ENCODE measurements at places on chromosomes 2 and 18.

DNA sequence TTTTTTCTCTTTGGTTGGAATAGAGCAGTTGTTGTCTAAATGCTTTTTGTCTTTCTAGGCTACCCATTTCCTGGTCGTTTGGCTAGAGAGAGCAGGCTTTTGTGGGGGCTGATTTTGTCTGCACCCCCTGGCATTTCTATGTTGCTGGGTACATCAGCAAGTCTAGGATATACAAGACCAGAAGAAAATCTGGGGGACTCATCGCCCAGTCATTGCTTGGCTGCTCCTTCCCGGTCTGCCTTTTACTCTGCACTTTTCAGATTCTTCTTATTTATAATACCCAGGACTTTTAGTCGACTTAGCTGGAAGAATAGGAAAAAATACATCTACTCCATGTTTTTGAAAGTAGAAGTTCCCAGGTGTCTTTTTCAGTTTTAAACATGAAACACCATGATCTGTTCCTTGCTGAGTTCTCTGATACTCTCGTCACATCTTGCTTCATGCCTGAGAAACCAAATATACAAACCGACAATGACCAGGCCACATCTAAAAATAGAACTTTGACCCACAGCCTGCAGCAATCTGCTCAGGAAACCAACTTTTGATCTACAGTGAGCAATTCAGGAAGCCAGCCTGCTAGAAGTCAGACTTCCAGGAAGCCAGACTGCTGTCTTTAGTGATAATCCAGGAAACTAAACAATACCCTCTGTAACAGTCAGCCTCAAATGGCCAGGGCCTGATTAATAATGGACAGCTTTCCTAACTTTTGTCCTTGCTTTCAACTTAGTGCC is 163.8 kb upstream of the MEX3C start:
- DNase-seq, result no peak

DNA sequence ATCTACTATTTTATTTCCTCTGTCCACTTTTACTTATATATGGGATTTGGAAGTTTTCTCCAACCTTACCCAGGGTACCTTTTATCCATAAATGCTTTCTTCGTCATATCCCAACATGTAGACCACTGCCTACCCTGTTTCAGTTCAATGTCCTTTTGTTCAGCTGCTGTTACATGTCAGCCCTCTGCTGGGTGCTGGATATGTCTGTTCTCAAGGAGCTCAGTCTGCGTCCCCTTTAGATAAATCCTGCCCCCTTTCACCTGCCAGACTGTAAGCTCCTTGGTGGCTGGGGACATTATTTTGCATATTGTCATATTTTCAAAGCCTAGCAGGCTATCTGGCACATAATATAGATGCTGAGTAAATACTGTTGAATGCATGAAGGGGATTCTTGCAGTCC is 53.2 kb downstream of the NEMP2 start:
- DNase-seq, result no peak

DNA sequence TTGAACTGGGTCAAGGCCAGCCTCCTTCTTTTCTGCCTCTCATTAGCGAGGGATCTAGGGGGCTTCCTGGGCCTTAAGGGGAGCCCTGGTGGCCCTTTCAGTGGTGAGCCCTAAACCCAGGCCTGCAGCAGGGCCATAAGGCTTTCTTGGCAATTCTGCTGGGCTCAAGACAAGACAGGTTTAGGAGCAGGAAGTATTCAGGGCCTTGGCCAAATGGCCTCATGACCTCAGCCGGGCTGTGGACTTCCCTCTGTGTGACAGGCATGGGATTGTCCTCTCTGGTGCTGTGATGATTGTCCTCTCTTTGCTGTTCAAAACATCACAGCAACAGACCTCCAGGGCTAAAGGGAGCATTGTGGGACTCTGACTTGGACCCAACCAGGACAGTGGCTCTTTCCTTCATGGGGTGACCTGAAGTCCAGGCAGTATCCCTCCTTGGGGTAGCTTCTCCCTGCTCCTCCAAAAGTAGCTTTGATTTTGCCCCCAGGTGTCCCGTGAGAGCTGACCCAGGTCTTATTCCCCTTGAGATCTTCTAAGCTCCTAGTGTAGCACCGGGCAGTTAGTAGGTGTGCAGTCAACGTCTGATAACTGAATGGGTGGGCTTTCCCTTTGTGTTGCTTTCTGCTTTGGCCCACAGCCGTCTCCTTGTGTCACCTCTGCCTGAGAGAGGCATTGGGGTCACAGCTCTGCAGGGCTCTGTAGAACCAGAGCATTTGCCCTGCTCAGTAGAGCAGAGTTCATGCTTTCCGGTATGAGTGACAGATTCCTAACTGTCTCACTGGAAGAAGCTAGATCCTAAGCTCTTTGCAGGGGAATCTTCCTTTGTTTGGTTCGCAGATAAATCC is 14.7 kb downstream of the FOSL2 start:
- no peak for DNase-seq

- DNase-seq, result no peak
These were observed 647.6 kb downstream of the CPS1 start for GRCh38 chr2:211203986-211204385.

- DNase-seq, result no peak
These were observed 72.7 kb upstream of the STON1 start for GRCh38 chr2:48457227-48457626.

GRCh38 chr2:71332435-71332796 is 834 bp downstream of the ZNF638 start:
- DNase-seq, result no peak

DNA sequence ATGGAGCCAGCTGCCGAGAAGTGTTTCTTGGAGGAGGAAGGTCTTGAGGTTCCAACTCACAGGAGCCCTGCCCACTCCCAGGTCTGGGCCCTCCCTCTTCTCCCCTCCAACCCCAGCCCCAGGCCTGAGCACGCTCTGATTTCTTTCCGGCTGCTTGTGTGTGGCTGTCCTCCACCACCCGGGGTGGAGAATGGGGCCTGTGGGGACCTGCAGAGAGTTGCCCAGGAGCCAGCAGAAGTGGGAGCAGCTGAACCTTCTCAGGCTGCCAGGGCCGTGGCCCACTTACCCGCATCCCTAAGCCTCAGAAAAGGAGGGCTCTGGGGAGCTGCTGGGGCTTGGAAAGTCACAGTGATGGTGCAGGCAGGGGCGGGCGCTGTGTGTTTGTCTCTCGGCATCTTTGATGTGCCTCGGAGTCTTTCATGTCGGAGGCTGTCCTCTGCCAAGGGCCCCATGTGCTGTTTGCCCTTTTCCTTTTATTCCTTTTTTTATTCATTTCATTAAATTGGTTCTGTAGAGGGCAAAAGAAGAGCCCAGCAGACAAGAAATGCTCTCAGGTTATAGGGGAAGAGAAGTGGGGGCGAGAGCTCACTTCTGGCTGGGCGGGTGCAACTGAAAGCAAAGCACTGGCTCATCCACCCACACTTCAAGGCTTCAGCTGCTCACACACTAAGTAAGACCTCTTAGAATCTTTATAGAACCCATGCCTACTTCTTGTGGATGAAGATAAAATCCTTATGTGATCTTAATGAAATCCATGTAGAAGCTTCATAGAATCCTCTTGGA is 52.5 kb downstream of the SDC1 start:
- no peak for DNase-seq

DNA sequence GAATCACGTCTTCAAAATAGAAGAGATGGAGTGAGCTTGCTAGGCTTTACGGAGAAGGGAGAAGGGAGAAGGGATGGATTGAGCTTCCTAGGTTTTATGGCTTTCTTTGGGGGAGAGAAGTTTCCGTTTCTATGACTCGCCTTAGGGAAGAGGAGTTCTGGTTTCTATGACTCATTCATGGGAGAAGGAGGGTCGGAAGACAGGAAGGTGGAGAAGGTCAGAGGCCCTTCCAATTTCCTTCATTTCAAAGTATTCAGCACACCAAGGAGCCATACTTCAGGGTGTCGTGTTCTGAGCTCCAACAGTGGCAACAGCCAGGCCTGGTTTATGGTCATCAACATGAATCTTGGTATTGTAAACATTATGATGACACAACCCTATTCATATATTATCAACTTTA is 284.7 kb upstream of the VWC2L start:
- no peak for DNase-seq

- no peak for DNase-seq
These were observed 14.4 kb downstream of the MTERF4 start for GRCh38 chr2:241087420-241088268.

GRCh38 chr2:23452853-23453420 is 68.0 kb downstream of the KLHL29 start:
- peak; percentile 17 for DNase-seq

GRCh38 chr18:8290435-8290834 is 318.8 kb upstream of the RAB12 start:
- DNase-seq, result no peak

GRCh38 chr2:191255271-191255670 is 10.1 kb downstream of the MYO1B start:
- DNase-seq, result no peak

GRCh38 chr2:165475277-165476004 is 5.9 kb downstream of the CSRNP3 start:
- DNase-seq, result no peak

DNA sequence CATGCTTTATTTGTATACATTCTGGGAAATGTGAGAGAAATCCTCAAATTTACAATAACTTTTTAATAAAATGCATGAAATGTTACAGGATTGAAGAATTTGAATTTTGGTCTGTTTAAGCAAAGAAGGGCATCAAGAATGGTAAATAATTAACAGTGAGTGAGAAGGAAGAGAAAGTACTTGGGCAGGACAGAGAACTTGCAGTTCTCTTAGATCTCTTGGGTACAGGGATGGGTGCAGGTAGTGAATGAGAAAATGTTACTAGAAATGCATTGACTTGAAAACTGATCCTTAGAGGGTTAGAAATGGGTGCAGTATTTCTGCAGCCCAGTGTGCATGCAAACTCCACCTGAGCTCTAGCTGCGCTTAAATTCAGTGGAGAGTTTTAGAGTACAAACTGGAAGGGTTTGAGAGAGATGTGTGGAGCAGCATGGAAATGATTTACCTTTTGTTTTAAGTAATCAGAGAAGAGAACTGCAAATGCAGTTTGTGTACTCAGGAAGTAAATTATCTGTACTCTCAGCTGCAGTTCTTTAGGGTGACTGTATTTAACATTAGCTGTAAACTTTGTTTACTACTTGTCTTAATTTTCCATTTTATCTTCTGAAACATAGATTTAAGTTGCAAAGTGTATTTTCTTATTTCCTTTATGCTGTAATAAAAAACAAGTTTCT is 51.0 kb upstream of the RAB27B start:
- DNase-seq, result no peak

GRCh38 chr18:23536204-23536603 is 32.9 kb downstream of the RMC1 start:
- no peak for DNase-seq

- DNase-seq, result no peak
These were observed 45.7 kb downstream of the HDAC4 start for GRCh38 chr2:239355139-239355538.

DNA sequence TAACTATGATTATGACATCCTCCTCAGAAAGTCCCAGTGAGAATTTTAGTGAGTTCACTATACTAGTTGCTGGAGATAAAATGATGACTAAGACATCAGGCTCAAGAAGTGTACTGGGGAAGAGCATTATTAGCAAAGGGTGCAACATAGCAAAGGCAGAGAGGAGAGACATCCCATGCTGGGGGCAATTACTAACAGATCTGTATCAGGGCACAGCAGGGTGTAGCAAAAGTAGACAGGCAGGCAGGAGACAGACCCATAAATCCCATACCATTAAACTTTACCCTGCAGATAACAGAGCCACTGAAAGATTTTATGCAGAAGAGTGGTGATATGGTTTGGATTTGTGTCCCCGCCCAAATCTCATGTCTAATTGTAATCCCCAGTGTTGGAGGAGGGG is 161.7 kb downstream of the SP3 start:
- no peak for DNase-seq

DNA sequence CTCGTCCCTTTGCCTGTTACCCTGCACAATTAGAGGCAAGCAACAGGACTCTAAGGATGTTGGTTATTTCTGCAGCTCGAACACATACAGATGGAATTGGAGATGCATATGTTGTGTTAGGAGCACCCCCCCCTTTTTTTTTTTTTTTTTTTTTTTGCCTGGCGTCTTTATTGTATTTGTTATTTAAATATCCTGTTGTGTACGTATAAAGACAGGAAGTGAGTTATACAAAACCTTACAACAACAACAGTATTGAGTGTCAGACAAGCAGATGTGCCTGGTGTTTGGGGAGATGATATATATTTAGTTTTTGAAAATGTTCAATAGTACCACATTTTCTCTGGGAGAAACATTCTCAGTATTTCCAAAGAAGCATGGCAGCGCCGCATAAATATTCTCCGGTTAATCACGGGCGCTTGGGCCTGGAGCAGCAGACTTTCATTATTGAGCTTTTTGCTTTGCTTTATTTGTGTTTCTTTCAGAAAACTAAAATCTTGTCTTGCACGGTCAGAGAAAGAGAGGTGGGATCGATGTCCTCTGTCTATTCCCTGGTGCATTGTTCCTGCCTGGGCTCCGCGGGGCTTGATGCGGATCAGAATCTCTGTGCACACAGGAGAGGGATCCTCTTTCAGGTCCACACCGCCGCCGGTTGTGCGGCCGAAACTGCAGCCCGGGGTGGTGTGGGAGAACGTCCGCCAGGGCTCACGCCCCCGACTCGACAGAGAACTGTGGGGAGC is 23.2 kb upstream of the ZNF516 start:
- DNase-seq, result no peak

- no peak for DNase-seq
These were observed 17.7 kb upstream of the EN1 start for GRCh38 chr2:118865106-118865505.

GRCh38 chr2:86470890-86471289 is 29.7 kb downstream of the KDM3A start:
- DNase-seq, result no peak

GRCh38 chr2:80748592-80748991 is 444.0 kb upstream of the LRRTM1 start:
- no peak for DNase-seq

- DNase-seq, result no peak
These were observed 21.4 kb downstream of the HADHA start for GRCh38 chr2:26223018-26223417.

GRCh38 chr2:69701100-69701945 is 40.6 kb upstream of the ANXA4 start:
- DNase-seq, result no peak

DNA sequence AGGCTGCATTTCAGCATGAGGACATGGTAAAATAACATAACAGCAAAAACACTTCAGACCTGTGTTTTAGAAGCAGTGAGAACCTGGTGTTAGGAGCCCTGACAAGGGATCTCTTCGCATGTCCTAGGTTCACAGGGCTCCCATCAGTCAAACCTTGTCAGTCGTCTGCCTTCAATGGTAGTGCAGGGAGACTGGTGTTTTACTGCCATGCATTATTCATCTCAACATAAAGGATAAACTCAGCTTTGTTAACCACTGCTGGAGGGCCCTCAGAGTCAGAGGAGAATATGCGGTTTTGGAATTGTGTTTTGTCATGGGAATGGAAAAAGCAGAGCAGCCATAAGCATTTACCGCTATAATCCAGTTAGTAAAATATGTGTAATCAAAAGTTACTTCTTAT is 275.9 kb upstream of the GCFC2 start:
- DNase-seq, result no peak

All from stimulated activated naive B cell treated with anti-CD40 and anti-IgM and Interleukin-4, amounts not matched to agents 10 μg/mL and 1 μg/mL and 100 μg/mL, for 72 hours (primary cell).